C1 segment of cervical spinal cord (tissue), 14 donors: ENCODE measurements at places on chromosomes 16 and 17.
A peak's percentile ranks its signal among the peaks of the same experiment; 100 is the strongest.

DNA sequence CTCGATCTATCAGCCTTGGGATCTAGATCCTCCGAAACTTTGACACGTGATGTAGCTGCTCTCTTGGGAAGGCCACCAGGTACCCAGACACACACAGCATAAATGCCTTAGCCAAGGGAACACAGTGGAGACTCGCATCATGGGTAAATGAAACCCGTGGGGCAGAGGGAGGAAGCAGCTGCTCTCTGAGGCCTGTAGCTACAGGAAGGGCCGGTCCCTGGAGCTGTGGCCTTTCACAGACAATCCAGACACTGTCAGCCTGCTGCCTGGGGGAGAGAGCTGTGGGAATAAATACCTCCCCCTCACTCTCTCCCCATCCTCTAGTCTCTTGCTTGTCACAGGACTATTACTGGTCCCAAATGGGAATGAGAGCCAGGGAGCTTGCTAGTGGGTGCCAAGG, 351.2 kb downstream of the UTP18 start:
- no peak for DNase-seq

DNA sequence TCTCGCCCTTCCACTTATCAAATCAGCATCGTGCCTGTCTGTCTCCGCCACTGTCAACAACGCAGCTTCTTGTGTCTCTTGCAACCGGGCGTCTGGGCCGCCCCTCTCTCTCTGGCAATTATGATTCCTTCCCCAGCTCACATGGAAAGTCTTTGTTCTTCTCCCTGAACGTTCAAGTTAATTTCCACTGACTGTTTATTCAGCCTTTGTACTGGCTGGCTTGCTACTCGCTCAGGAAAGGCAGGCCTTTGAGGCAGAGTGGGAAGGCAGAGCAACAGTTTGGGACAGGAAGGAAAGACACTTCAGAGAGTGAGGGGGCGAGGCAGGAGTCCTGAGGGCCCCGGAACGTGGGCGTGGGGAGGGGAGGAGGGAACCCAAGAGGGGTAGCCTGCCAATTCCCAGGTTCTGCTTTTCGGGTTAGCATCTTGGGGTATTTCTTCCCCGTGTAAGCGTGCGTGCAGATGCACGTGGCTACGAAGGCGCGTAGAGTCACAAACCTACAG, 50.8 kb downstream of the AKAP1 start:
- DNase-seq = no peak

- no peak for DNase-seq
Observed at GRCh38 chr16:1378087-1378803, 26.5 kb downstream of the GNPTG start.

- DNase-seq = no peak
Observed at GRCh38 chr17:81242421-81243332, 3.6 kb downstream of the NDUFAF8 start.

DNA sequence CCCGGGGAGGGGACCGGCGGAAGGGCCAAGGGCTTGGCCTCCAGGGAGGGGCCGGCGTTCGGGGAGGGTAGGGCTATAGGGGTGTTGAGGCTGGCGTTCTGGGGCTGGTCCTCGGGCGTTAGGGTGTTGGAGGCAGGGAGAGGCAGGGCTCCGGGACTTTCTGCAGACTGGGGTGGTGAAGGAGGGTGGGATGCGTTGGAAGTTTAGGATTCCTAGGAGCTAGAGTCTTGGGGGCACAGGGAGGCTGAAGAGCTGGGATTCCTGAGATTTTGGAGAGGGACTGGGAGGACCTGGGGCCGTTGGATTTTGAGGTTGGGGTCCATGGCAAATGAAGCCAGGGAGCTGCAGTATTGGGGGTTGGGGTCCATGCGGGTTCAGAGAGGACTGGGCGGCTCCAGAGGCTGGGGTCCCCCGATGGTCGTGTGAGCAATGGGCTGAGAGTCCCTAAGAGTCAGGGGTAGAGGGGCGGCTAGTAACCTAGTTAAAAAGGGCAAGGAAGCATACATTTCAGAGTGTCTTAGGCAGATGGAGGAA, 740 bp downstream of the NFATC2IP start:
- no peak for DNase-seq

- DNase-seq = peak; percentile 85
Observed at GRCh38 chr17:79919164-79919585, 79.9 kb upstream of the CBX4 start.

DNA sequence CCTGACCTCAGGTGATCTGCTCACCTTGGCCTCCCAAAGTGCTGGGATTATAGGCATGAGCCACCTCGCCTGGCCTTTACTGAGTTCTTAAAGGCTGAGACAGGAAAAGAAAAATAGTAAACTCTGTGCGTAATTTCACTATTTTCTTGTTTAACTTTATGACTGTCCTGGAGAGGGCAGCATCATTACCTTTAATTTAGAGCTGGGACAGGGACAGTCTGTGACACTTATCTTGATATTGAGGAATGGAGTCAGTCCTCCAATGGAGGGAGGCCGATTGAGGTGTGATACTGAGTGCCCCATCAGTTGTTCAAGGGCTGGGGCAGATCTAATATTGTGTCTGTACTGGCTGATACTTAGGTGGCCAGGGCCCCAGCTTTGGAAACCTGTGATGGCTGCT, 21.5 kb upstream of the SPN start:
- DNase-seq = no peak

GRCh38 chr16:67013823-67014633, 14.9 kb upstream of the CBFB start:
- DNase-seq = peak; percentile 50

DNA sequence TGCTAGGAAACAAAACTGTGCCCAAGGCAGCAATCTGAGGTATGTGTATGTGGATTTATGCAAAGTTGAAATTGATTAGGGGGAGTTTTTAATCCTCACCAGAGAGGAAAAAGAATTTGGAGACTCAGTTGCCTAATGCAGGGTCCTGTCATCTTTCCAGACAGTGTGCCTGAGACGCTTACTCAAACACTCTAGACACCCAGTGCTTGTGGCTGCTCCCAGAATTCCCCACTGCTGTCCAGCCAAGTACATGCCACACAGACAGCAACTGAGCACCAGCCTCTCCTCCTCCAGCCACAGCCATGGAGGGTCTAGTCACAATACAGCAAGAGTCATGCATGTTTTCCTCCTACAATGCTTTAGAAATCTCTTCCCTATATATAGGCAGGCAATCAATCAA, 118.1 kb downstream of the HIC1 start:
- DNase-seq = no peak

GRCh38 chr16:86500708-86501510, 9.4 kb upstream of the FOXF1 start:
- DNase-seq = no peak

DNA sequence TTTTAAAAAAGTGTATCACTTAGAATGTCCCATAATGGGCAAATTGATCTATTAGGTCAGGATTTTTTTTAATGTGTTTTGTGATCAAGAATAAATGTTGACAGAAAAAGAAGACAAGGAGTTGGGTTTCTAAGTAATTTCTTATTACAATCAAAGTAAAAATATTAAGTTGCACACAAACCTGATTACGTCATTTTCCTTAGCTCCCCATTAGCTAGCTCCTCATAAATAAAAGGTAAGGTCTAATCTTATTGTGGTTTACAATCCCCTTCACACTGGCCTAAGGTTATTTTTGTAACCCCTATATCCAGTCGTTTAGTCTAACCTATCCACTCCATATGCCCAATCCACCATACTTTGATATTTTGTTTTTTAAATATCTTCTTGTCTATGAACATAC, 7.6 kb downstream of the CA10 start:
- no peak for DNase-seq

- DNase-seq = no peak
Observed at GRCh38 chr16:84881702-84882521, 62.1 kb downstream of the CRISPLD2 start.

- DNase-seq = no peak
Observed at GRCh38 chr17:77323413-77324171, 182.8 kb downstream of the SEC14L1 start.

DNA sequence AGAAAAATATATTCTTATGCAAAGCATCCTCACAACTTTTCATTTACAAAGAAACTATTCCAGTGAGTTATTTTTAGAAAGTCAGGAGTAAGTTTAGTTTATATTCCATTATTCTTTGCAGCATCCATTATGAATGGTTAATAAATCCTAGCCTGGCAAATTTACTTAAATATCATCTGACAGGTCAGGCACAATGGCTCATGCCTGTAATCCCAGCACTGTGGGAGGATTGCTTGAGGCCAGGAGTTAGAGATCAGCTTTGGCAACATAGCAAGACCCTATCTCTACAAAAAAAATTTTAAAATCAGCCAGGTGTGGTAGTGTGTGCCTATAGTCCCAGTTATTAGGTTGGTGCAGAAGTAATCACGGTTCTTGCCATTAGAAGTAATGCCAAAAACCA, 12.9 kb downstream of the ESRP2 start:
- DNase-seq = no peak

GRCh38 chr16:1310832-1311200, 1.4 kb downstream of the UBE2I start:
- no peak for DNase-seq

DNA sequence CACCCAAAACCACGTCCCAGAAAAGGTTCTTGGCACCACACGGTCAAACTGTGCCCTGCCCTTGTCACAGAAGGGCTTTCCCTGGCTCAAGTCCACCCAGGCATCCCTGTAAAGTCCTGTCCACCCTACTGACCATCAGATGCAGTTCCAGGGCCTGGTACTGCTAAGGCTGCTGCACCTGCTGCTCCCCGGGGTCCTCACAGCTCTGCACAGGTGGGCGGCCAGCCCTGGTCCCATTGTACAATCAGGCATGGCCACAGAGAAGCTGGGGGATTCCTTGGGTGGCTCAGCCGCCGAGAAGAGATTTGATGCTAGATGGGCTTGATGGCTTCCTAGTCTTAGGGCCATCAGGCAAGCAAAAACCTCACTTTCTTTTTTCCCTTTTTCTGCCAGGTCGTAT, 15.3 kb downstream of the ABCA3 start:
- no peak for DNase-seq

GRCh38 chr17:16480995-16481394, 11.0 kb downstream of the LRRC75A start:
- no peak for DNase-seq

DNA sequence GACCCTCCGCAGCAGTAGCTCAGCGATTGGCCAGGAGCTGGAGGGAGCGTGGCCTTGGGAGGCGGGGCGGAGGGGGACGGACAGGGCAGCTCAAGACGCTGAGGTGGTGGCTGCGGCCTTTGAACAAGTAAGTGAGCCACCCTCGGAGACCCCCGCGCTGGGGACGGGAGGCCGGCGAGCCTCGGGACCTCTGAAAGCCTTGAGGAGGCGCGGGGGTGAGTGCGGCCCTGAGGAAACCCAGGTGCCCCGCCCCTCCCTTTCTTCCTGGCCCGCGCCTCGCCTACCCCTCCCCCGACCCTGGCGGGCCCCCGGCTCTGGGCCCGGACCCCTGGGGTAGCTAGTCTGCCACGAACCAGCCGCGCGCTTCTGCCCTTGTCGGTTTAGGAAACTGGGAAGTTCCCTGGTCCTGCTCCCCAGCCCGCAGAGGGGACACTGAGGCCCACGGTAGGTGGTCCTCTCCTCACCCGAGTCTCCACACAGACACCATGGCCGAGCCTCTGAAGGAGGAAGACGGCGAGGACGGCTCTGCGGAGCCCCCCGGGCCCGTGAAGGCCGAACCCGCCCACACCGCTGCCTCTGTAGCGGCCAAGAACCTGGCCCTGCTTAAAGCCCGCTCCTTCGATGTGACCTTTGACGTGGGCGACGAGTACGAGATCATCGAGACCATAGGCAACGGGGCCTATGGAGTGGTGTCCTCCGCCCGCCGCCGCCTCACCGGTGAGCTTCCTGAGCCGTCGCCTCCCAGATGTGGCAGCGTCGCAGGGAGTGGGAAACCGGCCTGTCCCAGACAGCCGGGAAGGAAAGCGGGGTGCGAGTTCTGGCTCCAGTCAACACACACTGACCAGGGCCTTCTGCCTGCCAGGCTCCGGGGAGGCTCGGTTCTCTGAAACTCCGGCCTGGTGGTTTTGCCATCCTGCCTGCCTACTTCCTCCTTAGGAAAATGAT, at the start of gene MAPK7:
MAPK7 (plus strand) TSS at position 83 of the 945 bp plus-strand sequence; CDS start at position 486, 403 bp downstream.
- no peak for DNase-seq

DNA sequence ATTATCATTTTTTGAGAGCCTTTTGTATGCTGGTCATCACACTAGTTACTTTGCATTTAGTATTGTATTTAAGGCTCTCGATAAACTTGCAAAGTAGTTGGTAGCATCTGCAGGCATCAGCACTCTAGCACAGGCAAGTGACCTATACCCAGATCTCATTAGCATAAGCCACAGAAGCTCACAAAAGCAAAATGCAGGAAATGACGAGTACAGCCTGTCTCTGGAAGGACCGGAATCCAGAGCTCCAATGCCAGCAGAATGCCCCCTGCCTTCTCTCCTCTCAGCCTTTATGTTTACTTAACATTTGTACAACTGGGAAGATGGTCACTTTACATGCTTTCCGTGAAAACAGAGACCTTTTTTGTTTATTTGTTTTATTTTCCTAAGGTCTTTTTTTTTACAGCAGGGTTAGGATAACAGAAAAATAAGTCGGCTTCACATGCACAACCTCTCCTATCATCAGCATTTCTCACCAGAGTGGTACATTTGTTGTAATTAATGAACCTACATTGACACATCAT, 45.4 kb upstream of the MYOCD start:
- DNase-seq = no peak

GRCh38 chr16:27322858-27323780, 9.3 kb downstream of the IL4R start:
- DNase-seq = no peak

DNA sequence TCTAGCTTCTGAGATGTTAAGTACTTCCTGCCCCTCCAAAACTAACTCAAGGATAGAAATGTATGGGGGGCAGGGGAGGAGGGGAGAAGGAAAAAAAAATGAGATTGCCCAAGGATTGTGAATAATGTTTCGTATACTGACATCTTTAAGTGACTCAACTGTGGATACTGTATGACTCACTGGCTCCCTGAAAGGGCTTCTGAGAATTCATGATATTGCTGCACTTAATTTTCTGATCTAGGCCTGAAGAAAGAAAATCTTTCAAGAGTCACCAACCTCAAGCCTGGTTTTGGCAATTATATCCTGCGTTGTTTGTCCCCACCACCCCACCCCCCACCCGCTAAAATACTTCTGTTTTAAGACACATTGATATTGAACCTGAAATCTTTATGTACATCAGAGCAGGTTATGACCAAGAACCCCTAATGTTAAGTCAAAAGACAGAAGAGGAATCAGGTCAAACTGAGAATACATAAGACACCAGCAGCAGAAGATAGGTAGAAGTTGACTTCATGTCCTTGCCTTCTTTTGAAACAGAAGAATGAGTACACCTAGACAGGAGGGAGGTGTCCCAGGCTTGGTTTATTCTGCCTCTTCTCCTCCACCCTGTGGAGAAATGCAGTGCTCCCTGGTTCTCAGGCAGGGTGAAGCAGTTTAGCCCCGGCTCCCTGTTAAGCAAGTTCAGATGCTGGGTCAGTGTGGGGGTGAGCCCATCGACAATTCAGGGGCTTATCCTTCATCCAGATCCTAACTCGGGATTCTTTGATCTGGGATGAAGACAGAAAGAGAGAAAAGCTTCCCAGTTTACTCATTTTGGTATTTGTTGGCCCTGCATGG, 3.3 kb upstream of the FBXL20 start:
- DNase-seq = no peak

- no peak for DNase-seq
Observed at GRCh38 chr17:15432807-15433611, 34.4 kb downstream of the CDRT4 start.
